Activated CD4-positive, alpha-beta T cell treated with anti-CD3 and anti-CD28 coated beads, Interleukin-2, amount 50 U/mL, for 48 hours (primary cell): ENCODE measurements at places on chromosomes 1 and 21.

GRCh38 chr1:67966666-67967009 lies 83.8 kb downstream of the DIRAS3 start:
- DNase-seq, result no peak

DNA sequence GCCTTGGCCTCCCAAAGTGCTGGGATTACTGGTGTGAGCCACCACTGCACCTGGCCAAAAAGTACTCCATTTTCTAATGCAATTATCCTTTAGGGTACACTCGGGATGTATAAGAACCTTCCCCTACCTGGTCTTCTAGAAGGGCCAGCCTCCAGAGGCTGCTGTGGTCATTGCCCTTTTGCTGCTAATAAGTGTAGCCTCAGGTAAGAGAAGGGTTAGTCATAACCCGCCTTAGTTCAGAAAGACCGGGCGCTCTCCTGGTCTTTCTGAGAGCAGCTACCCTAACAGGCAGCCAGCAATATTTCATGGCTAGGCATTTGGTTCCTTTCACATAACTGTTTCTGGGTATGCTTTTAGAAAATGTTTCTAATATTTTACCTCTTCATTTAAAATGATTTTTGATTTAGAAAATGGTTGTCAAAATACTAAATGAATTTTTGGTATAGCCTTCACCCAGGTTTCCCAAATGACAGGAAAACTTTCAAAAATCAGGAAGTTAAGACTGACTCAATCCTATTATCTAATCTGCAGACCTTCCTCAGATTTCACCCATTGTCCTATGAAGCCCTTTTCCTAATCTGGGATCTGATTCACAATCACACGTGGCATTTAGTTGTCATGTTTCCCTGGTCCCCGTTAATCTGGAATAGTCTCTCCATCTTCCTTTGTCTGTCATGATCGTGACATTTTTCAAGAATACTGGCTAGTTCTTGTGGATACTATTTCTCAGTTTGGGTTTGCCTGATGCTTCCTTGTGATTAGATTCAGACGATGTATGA lies 479.0 kb downstream of the SIPA1L2 start:
- DNase-seq, result no peak

GRCh38 chr1:232142403-232143314 lies 487.3 kb downstream of the SIPA1L2 start:
- DNase-seq, result no peak

DNA sequence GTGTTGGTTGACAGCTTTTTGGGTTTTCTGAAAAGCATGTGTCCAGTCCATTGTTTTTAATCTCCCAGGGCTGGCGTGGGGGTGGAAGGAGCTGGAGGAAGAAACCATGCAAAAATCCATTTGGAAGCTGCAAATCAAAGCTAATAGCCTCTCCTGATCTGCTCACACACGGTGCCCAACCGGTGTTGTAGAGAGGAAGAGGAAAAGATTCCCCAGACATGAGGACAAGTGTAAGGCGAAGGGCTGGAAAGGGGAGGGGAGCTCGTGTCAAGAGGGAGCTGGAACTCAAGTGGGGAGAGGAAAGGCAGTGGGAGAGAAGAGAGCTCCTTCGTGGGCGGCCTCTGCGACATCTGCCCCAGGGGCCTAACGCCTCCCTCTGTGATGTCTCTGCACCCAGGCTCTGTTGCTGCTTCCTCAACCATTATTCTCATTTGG lies 112.3 kb upstream of the IRF2BP2 start:
- no peak for DNase-seq
